NCI-H1436 treated with DMSO at 0.1 percent for 48 hours (cell line): ENCODE measurements at places on chromosomes 2 and 18.

DNA sequence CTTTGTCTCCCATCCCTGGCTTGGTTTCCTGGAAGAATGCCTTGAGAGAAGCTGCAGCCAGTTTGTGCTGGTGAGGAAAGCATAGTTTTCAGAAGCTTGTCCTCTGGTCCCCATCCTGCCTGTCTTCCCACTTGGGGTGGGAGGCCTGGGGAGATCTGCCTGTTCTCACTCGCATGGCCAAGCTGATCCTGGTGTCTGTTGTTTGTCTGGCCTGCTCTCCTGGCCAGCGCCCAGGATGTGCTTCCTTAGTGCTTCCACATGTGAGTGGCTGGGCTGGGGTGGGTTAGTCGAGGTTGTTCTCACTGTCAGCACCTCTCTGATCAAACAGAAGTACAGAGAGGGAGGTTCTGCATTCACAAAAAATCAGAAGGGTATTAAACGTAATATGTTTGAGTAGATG, 49.5 kb downstream of the PTPRM start:
- no peak for DNase-seq

GRCh38 chr2:62194558-62195420, 1.1 kb upstream of the B3GNT2 start:
- DNase-seq = no peak

DNA sequence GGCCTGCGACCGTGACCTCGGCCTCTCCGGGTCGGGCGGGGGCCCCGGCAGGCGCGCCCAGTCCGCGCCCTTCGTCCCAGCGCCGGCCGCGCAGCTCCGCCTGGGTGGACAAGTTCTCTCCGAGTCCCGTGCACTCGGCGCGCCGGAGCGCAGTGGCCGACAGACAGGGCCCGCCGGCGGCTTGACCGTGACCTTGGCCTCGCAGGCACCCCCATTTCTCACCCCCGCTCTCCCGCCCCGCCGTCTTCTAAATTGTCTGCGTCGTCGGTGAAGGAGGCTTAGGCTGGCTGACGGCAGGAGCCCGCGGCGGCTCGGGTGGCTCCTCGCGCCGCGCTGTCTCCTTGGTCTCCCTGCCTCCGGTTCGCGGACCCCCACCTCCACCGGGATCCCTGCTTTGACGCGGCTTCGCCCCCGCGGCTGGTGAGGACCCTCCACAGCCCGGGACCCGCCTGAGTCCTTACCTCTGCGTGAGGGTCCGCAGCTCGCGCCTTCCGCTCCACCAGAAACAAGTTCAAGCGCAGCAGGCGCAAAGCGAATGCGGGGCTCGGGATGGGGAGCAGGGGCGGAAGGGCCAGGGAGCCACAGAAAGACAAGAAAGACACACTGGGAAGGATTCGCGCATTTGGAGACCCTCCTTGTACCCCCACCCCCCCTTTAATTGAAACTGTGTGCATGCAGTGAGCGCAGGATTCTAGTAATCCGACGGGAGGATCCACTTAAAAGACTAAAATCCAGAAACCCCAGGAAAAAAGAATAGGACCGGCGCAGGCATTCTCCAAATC, 4.0 kb downstream of the PTGR3 start:
- DNase-seq = no peak

DNA sequence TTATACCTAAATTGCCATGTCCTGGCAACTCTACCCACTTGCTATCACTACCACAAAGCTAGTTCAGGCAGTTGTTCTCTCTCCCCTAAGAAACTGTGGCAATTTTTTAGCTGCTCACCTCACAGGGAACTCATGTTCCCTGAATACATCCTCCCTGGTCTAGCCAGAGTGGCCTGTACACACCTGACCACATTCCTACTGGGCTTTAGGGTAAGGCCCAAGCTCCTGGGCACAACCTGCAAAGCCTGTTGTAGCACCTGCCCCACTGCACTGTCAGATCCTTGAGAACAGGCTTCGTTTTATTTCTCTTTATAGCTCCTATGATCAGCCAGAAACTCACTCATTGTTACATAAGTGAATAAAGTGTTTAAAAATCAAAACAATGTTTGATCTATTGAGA, 21.5 kb downstream of the CNGA3 start:
- DNase-seq = no peak

- no peak for DNase-seq
Measured at GRCh38 chr2:23824777-23825212, 102.1 kb downstream of the ATAD2B start.

DNA sequence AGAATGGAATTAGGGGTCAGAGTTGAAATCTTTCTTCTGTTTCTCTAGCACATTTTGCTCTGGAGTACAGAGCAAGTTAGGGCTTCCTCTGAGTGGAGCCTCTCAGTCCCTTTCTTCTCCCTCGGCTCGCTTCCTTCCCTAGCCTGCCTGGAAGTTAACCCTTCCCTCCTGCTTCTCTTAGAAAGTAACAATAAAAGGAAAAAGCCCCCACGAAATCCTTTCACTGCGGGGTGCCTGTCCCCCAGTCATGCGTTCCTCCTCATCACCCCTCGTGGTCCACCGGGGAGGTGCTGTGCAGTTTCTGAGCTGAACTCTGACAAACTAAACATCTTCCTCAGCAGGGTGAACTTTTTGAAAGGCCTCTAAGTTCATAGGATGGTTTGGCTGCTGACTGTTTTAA, 2.0 kb downstream of the IGFBP2 start:
- DNase-seq = no peak

DNA sequence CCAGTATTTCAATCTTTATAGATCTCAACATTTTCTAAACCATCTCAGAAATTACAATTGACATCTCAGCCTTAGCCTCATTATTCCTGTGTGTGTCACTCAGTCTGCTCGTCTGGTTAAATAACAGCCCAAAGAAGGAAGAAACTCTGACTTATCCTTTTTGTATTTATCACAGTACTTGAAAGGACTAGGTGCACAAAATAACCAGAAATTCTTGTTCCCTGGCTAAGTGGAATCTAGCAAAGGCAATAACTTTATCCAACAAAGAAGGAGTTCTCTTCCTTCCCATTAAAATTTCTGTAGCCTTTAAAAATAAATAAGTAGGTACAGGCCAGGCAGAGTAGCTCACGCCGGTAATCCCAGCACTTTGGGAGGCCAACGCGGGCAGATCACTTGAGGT, 139.9 kb upstream of the PID1 start:
- DNase-seq = no peak
